ENCODE measurements at places on chromosomes 11 and 22.

DNA sequence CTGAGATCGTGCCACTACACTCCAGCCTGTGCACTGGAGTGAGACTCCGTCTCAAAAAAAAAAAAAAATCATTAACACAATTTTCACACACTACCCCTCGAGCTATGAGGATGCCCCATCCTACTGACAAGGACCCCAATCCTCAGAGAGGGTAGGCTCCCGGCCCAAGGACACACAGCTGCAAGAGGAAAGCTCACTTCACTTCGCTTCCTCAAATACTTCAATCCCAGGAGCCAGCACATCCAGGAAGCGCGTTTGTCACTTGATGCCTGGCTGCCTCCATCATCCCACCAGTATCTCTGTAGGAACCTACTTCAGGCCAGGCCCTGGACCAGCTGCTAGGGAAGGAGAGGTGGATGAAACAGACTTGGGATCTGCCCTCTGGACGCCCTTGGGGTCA lies 144.0 kb downstream of the CRYBB2 start:
- DNase-seq: no peak

DNA sequence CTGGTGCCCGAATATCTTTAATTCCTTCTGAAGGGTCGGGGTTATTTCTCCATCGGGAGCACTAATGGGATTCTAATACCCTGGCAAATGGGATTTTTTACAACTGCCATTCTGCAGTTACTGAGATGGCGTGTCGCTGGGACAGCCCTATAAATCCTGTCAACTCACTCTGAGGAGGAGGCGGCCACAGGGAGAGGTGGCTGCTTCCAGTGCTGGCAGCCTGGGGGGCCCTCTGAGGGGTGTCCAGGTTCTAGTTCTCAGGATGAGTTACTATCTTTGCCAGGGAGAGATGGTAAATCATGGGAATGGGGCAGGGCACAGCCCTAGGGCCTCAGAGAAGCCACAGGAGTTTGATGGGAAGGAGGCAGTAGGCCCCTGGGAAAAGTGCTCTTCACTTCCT lies 135.9 kb downstream of the NTM start:
- no peak for DNase-seq

DNA sequence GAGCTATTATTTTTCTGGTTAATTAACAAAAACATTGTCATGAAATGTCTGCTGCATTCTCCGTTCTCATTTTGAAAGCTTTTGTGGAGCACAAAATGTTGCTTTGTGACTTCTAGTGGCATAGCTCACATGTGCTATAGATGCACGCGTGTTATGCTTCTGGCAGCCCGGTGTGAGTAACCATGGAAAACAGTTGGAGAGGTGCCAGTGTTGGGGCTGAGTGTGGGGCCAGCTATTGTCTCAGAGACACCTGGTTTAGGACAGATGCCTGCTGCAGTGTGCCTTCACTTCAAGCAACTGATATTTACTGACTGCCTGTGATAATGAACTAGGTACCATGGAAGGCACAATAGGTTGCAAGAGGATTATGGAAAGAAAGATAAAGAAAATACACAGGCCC lies 760.6 kb downstream of the NTM start:
- DNase-seq: no peak

- no peak for DNase-seq
Measured at GRCh38 chr22:30315962-30316576, 10.7 kb downstream of the TBC1D10A start.

GRCh38 chr22:37505989-37506388 lies 13.2 kb downstream of the CARD10 start:
- no peak for DNase-seq

DNA sequence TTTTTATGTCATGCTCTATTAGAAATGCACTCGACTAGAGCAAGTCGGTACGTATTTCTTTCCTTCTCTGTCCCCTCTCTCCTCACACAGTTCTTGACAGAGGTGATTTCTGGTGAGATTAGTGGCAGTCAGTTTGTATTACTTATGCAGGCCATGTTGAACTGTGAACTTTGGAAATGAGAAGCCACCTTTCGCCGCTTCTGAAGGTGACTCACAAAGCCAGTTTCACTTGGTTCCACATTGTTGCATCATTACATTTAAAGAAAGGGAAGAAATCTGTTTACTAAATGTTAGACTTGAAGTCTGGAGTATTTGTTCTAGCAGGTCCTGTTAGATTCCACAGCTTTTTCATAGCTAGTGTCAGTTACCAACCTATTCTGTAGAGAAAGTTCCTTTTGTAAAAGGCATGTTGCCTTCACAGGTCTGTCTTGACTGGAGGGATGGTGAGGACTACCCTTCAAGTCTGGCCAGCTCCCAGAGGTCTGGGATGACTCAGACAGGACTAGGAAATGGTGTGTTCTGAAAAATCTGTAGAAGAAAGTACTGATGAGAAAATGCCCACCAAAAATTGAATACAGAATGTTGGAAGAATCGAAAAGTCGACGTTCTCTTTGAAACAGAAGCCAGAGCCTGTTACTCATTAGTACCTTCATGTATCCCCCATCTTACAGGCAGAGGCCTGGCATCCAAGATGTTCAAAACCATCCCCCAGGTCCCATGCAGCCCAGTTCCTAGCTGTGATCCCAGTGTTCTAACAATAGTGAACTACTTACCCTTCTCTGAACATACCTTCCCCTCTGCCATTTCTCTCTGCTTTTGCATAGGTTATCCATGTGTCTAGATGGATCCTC lies 181.4 kb downstream of the DBX1 start:
- DNase-seq: no peak

- no peak for DNase-seq
Measured at GRCh38 chr11:108388576-108388975, 78.8 kb downstream of the C11orf65 start.

DNA sequence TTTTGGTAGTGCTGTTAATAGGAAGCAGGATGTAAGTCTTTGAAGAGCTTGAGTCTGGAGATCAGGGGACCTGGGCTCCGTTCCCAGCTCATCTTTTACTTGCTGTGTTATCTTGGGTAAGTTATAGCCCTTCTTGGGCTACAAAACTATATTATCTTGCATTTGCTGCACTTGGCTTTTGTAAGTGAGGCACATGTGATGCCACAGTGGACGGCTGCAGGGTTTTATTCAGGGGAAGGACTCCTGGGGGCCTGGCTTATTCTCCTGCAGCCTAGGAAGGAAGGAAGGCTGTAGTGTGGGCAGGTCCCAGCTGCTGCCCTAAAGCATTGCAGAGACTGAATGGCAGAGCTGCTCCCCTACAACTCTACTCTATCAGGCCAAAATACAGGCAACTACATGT lies 6.4 kb downstream of the CD82 start:
- DNase-seq: no peak

DNA sequence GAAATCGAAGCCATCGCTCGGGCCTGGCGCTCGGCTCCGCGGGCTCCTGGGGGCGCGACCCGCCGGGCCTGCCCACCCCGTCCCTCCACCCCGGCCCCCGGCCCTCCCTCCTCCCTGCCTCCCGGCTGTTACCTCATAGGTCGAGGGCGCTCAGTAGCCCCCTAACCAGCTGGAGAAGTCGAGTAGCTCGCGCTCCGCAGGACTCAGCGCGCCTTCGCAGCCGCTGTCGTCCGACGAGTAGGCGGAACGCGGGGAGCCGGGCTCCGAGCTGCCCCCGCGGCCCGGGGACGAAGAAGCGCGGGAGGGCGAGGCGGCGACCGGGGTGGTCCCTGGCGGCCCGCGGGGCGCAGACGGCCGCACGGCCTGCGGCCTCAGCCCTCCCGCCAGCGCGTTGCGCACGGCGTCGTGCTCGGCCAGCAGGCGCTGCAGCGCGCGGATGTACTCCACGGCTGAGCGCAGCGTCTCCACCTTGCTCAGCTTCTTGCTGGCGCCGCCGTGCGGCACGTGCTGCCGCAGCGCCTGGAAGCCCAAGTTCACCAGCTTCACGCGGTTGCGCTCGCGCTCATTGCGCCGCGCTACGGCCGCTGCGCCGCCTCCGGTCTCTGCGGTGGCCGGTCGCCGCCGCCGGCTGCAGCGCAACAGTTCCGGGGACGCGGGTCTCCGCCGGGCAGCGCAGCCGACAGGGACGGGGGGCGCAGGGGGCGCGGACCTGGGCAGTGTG lies 627 bp downstream of the ASCL2 start:
- DNase-seq: peak; percentile 41

- no peak for DNase-seq
Measured at GRCh38 chr11:121452609-121453150, at the start of gene SORL1-AS1. SORL1-AS1 (minus strand) TSS chr11:121452967.

DNA sequence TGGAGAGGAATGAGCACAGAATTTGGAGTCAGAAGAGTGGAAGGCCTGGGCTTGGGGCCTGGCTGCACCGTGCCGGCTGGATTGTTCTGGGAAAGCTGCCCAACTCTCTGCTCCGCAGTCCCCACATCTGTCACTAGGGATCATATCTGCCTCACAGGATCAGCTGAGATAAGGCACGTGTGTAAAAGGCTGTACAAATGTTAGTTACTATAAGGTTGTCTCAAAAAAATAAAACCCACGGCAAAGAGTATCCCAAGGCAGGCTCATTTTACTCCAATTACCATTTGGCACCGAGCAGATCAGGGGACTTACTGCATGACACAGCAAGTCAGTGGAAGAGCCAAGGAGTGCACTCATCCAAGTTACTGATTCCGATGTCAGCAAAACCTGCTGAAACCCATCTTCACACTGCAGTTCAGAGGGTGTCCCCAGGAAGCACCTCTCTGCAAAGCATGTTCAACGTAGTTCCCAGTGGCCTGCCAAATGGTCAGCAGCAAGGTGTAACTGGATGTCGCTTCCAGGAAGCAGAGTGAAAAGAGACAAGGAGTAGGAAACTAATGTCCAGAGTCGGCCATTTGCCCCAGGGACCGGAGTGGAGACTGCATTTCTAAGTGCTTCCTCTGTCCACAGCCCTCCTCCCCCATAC lies 18.1 kb upstream of the MRTFA start:
- no peak for DNase-seq

DNA sequence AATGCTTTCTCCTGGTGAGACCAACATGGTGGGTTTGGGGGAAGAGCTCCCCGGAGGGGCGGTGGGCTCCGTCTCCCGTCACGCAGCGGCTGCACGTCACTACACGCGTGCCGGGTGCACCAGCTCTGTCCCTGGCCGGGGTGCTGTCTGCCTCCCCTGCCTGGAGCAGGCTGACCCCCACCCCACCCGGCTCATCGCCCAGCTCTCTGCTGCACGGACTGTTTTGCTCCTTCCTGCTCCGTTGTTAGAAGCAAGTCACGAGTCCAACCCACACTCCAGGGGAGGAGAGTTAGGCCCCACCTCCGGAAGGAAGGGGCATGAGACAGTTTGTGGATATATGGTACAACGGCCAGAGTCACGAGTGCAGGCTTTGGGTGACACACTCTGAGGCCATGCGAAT lies 364.9 kb downstream of the BRD1 start:
- DNase-seq: no peak

GRCh38 chr22:27644566-27644965 lies 157.0 kb downstream of the MN1 start:
- no peak for DNase-seq

DNA sequence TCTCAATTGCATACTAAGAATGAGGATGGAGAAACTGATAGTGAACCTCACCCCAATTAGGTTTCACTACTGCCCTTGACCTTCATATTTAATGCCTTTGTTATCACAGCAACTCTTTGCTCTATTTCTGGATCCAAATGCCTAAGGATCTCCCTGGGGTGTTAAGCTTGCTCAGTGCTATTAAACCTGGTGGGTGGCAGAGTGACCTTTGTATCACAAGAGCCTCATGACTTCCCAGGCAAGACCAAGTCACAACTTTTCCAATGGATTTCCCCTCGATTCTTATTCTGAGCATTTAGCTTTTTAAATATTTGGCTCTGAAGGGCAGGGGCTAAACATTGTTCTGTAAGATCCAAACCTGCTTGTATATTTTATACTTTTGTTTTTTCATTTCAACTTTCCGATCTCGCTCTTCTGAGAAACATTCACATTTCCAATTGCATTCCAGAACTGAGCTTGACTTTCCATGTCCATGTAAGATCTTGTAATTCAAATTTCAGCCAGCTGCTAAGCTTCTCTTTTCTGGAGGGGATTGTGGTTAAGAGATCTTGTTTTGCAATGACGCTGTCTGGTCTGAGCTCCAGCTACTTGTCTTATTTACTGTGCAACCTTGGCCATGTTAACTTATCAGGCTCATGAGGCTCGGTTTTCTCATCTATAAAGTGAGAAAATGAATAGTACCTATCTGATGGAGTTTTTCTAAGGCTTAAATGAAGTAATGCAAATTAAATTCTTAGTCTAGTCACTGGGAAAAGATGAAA lies 6.4 kb upstream of the EHF start:
- no peak for DNase-seq

GRCh38 chr11:108148556-108148955 lies 27.2 kb downstream of the ACAT1 start:
- DNase-seq: no peak

DNA sequence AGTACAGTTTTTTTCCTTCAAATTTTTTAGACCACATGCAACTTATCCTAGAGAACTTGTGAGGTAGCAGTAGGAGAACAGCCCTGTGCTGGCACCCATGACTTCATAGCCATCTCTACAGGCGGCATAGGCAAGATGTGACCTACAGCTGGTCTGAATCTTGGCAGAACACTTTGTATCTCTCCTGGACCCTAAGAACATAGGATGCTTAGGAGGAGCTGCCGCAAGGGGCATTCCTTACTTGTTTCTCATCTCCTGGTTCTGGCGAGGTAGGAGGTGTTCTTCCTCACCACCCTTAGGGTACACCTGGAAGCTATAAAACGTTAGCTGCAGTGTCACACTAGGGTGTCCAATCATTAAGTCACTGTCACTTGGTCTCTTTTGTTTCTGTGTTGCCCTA lies 16.4 kb downstream of the CWC15 start:
- no peak for DNase-seq

- DNase-seq: no peak
Measured at GRCh38 chr22:20652130-20652529, 121.8 kb upstream of the SERPIND1 start.

DNA sequence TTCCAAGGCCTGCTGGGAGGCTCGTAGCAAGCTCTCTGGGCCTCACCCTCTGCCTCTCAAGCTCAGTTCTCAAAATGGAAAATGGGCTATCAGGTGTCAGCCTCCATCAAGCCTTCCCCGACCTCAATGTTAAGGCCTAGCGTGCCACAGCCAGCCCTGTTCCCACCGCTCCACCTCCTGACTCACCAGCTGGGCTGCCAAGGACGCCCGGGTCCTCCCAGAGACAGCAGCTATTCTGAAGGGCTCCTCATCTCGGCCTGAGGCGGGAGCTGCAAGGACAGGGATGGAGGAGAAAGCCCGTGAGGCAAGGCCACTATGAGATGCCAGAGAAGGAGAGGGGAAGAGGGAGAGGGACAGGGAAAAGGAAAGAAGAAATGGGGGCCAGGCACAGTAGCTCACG lies 19.9 kb downstream of the ARAP1 start:
- no peak for DNase-seq

- no peak for DNase-seq
Measured at GRCh38 chr11:8386134-8386864, 122.6 kb upstream of the LMO1 start.

GRCh38 chr22:17303840-17304779 lies 65.2 kb upstream of the CECR2 start:
- DNase-seq: no peak
